ENCODE measurements at places on chromosomes 1 and 21.

DNA sequence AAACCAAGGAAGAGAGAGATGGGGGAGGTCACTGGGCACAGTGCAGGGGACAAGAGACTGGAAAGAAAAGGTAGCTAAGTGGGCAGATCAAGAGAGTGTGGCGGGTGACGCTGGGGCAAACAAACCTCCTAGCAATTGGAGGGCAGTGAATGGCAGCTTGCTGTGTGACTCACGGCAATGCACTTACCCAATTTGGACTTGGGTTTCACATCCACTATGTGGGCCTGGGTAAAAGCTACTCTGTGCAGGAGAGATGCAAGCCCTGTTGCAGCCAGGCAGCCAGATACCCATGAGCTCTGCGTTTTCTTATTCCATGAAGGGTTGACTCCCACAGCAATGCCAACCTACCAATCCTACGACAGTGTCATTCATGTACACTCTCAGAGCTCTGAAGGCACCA, 9.5 kb downstream of the PLXNA2 start:
- no peak for DNase-seq

DNA sequence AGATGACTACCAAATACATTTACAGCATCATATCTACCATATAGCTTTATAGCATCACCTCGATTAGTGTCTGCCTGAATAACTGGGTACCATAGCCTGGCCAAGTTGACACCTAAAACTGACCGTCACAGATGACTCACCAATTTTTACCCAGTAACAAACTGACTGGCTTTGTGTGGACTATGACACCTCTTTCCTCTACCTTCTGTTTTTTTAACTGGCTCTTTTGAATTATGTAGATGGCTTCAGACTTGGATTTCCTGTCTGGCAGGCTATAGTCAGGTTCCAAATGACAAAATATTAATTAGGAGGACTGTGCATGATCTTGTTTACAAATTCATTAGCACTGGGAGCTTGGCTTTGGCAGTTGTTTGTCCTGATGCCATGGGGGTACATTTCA, 360.3 kb downstream of the TGFB2 start:
- DNase-seq = no peak

DNA sequence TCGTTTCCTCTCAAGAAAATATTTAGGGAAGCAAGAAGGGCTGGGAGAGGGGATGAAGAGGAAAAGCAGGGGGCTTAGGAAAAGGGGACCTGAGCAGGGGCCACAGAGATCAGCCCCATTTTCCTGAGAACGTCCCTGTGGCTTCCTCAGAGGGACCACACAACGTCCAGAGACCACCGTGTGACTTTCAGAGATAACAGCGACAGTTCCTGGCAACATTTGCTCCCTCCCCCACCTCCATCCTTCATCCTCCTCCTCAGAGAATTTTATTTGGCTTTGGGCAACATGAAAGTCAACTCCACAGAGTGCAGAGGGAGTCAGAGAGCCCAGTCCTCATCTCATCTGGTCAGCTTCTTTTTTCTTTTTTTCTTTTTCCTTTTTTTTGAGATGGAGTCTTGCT, 50.9 kb downstream of the RUNX1 start:
- DNase-seq = no peak

DNA sequence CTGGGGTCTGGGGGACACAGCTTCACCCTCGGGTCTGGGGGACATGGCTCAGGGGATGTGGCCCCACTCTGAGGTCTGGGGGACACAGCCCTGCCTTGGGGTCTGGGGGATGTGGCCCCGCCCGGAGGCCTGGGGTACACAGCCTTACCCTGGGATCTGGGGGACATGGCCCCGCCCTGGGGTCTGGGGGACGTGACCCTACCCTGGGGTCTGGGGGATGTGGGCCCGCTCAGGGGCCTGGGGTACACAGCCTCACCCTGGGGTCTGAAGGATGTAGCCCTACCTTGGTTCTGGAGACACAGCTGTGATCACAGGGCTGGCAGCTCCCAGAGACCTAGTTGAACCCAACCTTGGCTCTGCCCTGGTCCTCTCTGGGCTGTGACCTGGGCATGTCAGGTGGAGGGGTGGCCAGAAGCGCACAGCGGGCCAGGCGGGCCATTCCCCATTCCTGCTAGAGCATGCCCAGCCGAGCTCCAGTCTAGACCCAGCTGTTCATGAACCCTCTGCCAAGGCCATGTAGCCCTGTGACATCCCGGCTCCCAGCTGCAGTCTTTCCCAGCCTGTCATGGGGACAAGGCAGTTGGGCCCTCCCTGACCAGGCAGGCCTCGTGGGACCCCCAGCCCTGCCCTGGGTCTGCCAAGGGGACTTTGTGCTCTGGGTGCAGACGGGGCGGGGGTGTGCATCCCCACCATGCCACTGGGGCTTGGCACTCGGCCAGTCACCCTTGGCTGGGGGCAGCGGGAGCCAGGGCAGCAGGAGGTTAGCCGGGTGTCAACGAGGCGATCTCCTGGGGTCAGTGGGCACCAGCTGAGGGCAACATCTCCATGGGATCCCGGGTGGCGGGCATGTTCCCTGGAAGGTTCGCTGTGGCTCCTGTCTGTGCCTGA, 43.9 kb downstream of the WNT9A start:
- no peak for DNase-seq

- no peak for DNase-seq
These were observed 19.8 kb downstream of the SERINC2 start for GRCh38 chr1:31432592-31433395.

GRCh38 chr1:45617618-45618017, 6.2 kb downstream of the CCDC17 start:
- no peak for DNase-seq

DNA sequence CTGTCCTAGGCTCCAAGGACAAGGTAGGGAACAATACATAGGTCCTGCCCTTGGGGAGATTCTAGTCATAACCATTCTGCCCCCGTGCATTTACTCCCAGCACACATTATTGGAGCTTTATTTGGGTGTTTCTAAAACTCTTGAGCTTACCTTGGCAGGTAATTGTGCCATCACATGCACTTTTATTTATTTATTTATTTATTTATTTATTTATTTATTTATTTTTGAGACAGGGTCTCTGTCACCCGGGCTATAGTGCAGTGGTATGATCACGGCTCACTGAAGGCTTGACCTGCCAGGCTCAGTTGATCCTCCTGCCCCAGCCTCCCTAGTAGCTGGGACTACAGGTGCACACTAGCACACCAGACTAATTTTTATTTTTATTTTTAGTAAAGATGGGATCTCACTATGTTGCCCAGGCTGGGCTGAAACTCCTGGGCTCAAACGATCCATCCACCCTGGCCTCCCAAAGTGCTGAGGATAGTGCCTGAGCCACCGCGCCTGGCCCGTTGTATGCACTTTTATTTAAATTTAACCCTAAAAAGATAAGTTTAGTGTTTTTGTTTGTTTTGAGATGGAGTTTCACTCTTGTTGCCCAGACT, 9.2 kb downstream of the AGMAT start:
- DNase-seq = no peak

DNA sequence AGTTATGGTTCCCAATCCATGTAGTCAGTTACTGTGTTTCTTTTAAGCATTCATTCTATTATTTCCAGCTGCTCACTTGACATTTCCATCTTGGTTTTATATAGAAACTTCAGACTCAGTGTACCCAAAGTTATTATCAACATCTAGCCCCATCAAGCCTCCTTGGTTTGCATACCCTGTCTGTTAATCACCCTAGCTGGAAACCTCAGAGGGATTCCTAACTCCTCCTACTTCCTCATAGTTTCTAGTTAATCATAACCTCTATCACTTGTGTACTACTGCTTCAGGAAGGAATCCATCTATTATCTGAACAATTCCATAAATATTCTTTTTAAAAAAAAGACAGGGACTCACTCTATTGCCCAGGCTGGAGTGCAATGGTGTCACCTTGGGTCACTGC, 293.3 kb downstream of the SDCCAG8 start:
- DNase-seq = peak; percentile 45

DNA sequence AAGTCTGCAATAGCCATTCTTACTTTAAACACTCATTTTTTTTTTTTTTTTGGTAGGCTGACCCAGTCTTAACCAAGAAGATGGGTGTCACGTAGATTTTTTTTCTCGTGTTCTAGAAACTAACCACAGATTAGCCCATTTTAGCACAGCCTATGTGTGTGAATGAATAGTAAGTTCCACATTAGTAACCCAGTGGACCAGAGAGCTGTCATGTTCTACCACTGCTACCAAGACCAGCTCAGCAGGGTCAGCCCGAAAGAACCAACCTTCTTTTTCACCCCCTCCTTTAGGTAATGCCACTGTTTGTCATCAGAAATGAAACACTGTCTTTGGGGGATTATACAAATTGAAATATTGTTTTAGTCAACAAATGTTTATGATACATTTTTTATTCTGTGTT, 221.1 kb upstream of the PLXNA2 start:
- no peak for DNase-seq

- DNase-seq = peak; percentile 22
These were observed 24.9 kb downstream of the DIP2A start for GRCh38 chr21:46483300-46484295.

GRCh38 chr1:33512226-33513011, 40.0 kb downstream of the ZSCAN20 start:
- no peak for DNase-seq

GRCh38 chr1:201590474-201590873, 51.5 kb downstream of the NAV1 start:
- DNase-seq = no peak

DNA sequence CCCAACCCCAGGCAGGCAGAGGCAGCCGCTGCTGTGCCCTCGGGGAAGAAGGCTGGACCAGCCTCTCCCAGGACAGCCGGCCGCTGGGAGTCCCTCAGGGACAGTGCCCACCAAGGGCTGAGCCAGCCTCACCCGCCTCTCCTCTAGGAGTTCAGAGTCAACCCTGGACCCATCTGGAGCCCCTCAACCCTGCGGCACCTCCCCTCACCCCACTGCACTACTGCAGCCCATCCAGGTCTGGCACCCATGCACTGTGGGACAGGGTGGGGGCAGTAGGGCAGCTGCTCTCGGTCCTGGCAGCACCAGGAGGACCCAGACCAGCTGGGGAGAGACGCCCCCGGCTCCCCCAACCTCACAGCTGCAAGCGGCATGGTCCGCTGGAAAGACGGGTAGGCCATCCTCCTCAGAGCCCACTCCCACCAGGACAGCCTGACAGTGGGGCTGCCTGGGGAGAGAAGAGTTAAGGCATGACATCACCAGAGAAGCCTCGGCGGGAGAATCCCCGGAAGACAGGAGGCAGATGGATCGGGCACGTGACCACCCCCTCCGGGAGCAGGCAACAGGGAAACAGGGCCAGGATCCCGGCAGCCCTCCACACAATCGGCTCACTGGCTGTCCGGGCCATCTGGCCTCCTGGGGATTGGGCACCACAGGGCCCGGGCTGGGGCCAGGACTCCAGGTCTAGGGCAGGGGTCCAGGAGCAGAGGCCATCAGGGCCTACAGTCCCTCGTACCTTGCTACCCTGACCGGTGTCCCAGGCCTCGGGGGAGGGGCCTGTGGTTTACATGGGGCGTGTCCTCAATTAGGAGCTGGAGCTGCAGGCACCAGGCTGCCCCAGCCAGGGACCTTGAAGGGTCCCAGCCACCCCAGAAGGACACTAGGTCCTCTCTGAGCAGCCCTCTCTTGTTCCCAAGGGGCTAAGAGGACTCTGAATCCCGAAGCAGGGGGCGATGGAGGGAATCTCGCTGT, 3.1 kb downstream of the ACAP3 start:
- DNase-seq = peak; percentile 75

DNA sequence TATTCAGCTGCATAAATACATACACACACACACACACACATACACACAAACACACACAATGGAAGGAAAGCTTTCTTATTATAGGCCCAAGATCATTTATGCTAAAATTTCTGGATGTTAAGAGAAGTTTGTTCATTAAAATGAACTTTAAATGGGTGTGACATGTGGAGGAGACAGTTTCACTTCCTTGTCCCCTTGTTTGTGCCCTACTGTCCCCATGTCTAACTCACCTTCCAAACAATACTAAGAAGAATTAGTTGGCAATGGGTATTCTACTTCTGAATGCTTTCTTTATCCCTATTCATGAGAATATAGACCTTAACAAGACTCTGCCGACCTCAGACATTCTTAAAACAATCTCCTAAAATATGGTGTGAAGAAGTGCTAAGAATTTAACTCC, 63.5 kb upstream of the NRIP1 start:
- DNase-seq = no peak

GRCh38 chr1:56525489-56526041, 53.8 kb downstream of the PLPP3 start:
- DNase-seq = peak; percentile 46

- no peak for DNase-seq
These were observed 1109.3 kb upstream of the B3GALT2 start for GRCh38 chr1:194295685-194296084.

GRCh38 chr1:70202173-70202758, 3.1 kb downstream of the LRRC40 start:
- no peak for DNase-seq

DNA sequence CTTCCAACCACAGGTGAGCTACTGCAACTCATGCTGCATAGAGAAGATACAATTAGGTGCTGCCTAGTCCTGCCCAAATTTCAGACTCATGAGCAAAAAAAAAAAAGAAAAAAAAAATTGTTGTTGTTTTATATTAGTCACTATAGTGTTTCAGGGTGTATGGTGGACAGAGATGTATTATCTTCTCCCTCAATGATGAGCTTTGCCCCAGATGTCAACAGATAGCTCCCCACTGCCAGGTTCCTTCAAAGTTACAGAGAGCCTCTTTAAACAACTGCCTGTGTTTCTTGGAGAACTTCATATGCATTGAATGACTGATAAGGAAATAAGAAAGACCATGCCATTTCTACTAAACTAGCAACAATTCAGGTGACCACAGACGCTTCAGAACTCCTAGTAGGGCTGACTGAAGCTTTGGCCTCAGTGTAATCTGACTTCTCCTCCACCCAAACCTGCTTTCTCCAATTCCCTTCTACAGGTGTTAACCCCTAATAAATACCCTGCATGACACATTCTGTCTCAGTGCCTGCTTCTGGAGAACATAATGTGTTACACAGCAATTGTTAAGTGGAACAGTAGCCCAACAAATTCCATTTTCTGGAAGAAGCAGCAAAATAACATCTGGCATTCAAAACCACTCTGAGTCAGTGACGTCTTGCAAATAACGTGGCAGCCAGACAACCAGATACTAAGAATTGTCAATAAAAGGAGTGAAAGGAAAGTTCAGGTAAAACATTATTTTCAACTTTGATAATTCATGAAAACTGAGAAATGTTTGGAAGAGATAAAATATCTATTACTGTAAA, 147.7 kb downstream of the CDC42BPA start:
- DNase-seq = peak; percentile 57

- no peak for DNase-seq
These were observed 32.0 kb upstream of the C1orf185 start for GRCh38 chr1:51070011-51070410.

GRCh38 chr1:26020330-26020768, 1.2 kb upstream of the EXTL1 start:
- peak; percentile 71 for DNase-seq

Data from AG20443 (cell line).